ENCODE measurements at places on chromosomes 4 and X.

GRCh38 chrX:105725228-105725627, 97.1 kb upstream of the NRK start:
- no peak for DNase-seq

DNA sequence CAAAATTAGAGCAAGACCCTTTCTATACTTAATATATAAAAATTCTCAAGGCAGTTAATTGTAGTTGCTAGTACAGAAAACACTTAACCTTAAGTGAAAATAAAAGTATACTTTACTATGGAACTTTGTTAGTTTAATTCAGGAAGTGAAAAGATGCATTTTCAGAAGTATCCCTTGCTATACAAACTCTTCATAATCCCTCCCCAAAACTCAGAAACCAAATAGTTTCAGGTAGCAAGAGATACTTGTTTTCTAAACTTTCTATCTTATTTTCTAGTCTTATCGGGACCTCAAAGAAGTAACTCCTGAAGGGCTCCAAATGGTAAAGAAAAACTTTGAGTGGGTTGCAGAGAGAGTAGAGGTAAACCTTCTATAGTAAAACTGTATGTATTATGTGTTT, 14.3 kb downstream of the PAICS start:
- DNase-seq = no peak

- DNase-seq = no peak
Measured at GRCh38 chrX:13845721-13846378, 29.0 kb upstream of the GPM6B start.

DNA sequence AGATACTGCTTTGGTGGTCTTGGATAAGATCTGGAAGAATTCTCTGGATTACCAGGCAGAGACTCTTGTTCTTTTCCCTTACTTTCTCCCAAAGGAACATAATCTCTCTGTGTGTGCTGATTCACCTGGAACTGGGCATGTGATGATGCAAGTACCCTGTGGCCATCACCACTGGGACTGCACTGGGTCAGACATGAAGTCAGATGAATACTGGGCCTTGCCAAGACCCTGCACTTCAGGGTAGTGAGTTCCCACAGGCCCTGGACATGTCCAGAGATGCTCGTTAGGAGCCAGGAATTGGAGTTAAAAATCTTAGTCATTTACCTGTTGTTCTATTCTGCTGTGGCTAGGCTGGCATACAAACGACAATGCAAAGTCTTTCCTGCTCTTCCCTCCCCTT, 290.1 kb upstream of the BMP3 start:
- no peak for DNase-seq

DNA sequence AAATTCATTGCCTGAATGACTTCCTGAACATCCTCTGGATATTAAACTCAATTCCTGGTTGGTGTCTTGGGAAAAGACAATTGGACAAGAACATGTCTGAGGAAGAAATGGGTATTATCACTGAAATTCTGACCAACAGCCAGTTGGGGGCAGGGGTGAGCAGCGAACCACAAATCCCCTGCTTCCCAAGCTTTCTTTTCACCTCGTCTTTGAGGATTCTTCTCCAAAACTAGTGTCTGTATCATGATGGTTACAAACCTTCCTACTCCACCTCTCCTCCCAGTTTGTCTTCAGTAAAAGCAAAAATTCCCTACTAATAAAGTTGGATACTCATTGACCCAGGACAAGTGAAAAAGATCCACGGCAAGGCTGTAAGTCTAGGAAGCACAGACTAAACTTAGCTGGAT, 48.3 kb upstream of the WDR1 start:
- peak; percentile 11 for DNase-seq

- no peak for DNase-seq
Measured at GRCh38 chr4:180634306-180634705, 1608.9 kb upstream of the TENM3 start.

GRCh38 chrX:153644356-153645125, 2.5 kb upstream of the DUSP9 start:
- no peak for DNase-seq

GRCh38 chr4:82893942-82894341, 3.0 kb upstream of the SEC31A start:
- no peak for DNase-seq

- no peak for DNase-seq
Measured at GRCh38 chrX:42247241-42247640, 323.9 kb upstream of the CASK start.

Data from fibroblast of upper back skin (primary cell).